ENCODE measurements at places on chromosomes 1 and 21.

- DNase-seq, result no peak
These were observed 61.3 kb downstream of the ASB17 start for GRCh38 chr1:75870951-75871350.

GRCh38 chr21:14964621-14965020 is 100.2 kb downstream of the NRIP1 start:
- DNase-seq, result no peak

- DNase-seq, result peak; percentile 32
These were observed 54.9 kb downstream of the DMRTA2 start for GRCh38 chr1:50368179-50369007.

DNA sequence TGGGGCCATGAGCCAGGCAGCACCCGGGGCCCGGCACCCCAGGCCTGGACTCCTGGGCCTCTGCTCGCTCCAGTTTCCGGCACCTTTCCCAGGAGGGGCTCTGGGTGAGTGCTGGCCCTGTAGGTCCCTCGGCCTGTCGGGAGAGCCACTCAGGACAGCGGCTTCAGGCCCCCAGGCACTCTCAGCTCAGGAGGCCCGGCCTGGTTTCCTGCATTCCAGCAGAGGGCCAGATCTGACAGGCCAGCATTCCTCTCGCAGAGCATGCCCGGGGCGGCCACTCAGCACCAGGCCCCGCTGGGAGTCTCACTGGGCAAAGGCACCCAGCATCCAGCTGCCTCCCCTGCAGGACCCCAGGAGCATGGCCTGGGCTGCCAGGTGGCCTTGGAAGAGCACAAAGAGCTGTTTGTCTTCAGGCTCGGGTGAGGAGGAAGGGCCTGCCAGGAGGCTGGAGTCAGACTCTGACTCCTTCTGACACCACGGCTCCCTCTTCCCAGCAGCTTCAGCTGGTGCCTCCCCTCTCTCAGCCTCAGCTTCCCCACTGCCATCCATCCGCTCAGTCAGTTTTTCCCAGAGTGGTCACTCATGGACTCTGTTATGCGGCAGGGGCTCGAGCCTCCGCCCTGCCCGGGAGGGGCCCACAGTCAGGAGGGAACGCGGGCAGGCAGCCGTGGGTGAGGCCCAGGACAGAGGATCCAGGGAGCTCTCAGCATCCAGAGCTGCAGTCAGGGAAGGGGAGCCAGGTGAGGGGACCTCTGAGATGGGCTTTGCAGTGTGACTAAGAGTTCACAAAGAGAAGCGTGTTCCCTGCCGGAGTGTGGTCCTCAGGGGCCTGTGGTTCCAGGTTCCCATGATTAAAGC is 51.7 kb downstream of the WNT9A start:
- DNase-seq, result no peak

- no peak for DNase-seq
These were observed 132.1 kb upstream of the PRMT6 start for GRCh38 chr1:106924360-106924759.

- DNase-seq, result peak; percentile 8
These were observed 698 bp downstream of the MOV10 start for GRCh38 chr1:112674986-112675727.

DNA sequence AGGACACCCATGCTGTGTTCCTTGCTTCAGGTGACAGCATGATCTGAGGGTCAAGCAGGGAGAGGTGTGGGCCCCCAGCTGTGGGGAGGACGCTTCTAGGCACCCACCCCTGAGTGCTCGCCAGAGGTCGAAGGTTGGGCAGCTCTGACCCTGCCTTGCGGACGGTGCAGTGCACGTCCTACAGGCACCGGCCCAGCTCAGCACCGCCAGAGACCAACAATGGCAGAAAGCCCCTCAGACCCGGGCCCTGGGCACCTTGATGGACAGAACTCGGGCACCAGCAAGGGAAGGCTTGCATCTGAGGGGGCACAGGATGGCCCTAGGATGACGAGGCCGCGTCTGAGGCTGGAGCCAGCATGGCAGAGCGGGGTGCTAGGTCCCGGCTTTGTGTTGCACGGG is 24.7 kb downstream of the NADK start:
- DNase-seq, result no peak

GRCh38 chr1:236516929-236517704 is 6.7 kb upstream of the LGALS8 start:
- peak; percentile 45 for DNase-seq

DNA sequence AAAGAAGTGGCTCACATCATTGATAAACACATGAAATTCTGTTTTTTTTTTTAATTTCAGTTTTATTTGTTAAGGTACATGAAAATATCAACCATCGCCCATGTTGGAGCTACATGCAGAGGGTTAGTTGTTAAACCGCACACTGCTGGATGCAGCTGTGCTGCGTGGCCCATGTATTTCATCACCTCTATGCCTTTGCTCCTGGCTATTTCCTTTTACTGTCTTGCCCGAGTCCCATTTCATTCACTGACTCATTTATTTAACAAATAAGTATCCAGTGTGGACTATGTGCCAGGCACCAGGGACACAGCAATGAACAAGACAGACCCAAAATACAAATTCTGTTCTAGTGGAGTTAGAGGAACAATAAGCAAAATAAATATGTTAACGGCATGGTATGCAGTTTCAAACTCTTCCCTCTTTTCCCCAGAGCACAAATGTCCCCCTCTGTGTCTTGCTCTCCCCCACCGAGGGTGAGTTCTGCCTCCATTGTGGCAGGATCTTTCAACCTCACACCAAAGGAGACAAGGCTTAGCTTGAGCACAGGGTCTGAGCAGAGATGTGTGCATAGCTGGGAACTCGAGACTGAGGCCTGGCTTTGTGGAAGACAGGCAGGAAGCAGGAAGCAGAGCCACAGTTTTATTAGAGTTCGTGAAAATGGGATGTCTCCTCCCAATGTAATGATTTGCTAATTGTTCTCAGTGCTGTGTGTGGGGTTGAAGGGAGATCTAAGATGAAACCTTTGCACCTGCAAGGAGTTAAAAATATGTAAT is 44.6 kb downstream of the MAN1C1 start:
- DNase-seq, result no peak

- DNase-seq, result peak; percentile 75
These were observed 17.7 kb downstream of the TINAGL1 start for GRCh38 chr1:31593770-31594632.

GRCh38 chr1:99193431-99193830 is 70.9 kb upstream of the PLPPR4 start:
- DNase-seq, result no peak

DNA sequence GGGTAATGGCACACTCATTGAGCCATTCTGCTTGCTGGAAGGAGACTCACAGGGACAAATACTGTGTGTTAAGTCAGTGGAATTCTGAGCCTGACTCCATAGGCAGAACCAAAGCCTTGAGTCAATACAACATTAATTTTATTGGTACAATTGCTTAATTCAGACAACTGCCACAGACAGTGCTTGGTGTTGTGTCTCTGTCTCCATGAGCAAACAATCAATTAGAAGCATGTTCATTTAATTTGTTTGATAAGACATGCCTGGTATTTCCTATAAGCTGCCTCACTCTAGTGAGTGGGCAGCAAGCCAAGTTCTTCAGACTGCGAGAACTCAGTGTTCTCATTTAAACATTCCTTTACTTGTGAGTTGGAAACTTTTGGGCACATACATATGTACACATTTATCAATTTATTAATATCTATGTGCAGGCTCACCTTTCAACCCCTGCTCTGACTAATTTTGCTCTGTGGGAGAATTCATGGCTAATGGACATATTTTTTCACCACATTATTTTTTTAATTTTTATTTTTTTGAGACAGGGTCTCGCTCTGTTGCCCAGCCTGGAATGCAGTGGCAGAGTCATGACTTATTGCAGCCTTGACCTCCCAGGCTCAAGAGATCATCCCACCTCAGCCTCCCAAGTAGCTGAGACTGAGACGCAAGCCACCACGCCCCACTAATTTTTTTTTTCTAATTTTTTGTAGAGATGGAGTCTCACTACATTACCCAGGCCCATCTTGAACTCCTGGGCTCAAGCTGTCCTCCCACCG is 4.5 kb upstream of the SRSF10 start:
- no peak for DNase-seq

DNA sequence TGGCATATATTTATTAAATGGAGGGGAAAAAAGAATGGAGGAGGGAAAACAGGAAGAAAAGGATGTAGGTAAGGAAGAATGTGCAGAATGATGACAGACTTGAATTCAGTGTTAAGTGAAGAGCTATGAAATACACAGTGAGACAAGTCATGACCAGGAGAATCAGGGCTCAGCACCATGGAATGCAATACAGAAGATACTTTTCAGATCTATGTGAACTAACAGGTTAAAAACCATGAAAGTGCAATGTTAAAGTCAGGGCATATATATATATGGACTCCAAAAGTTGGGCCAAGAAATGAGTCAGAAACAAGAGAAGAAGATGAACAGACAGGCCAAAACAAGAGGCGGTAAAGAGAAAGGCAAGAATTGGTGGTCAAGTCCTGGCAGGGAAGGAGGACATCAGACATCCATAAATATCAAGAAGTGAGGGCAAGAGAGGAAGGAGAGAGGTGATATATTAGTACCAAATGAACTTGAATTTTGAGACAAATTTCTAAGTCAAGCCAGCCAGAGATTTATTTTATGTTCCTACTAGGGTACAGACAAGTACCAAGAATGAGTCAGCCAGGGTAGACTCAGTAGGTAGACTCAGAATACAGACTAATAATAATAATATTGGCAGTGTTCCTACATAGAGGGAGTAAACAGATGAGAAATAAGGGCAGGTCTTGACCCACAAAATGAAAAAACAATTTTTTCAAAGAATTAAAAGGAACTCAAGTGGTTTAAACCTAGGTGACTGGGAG is 39.5 kb upstream of the MCOLN3 start:
- no peak for DNase-seq

GRCh38 chr1:197126691-197127090 is 19.8 kb downstream of the ASPM start:
- no peak for DNase-seq

DNA sequence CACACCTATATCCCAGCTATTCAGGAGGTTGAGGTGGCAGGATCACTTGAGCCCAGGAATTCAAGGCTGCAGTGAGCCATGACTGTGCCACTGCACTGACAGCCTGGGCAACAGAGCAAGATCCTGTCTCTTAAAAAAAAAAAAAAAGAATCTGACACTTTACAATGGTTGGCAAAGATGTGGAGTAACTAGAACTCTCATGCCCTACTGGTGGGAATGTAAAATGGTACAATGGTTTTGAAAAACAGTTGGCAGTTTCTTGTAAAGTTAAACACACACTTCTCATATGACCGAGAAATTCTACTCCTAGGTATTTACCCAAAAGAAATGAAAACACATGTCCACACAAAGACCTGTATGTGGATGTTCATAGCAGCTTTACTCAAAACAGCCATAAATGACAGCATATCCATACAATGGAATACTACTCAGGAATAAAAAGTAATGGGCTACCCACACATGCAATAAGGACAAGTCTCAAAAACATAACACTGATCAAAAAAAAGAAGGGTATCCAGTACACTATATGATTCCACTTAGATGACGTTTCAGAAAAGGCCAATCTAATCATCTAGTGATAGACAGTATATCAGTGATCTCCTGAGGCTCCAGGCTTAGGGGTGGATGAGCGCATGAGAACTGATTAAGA is 58.1 kb downstream of the HLCS start:
- no peak for DNase-seq

- no peak for DNase-seq
These were observed 188.2 kb upstream of the RUNX1 start for GRCh38 chr21:35237287-35237686.

- no peak for DNase-seq
These were observed 1.7 kb upstream of the TRIM67 start for GRCh38 chr1:231159963-231160761.

DNA sequence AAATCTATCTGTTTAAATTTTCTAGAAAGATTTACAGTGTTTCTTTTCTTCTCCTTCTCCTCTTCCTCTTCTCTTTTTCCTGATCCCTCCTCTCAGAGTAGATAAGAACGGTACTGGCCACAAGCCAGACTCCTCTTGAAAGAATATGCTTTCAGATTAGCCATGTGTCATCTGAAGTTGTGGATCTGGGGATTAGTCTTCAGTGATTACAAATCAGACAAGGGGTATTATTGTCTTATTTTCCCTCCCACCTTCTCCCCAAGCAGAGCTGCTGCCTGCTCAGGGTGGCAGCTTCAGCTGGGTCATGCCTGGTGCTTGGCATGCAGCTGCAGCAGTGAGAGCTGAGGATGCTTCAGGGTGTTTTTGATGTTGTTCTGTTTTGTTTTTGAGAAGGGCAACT is 42.7 kb downstream of the SGIP1 start:
- DNase-seq, result no peak

DNA sequence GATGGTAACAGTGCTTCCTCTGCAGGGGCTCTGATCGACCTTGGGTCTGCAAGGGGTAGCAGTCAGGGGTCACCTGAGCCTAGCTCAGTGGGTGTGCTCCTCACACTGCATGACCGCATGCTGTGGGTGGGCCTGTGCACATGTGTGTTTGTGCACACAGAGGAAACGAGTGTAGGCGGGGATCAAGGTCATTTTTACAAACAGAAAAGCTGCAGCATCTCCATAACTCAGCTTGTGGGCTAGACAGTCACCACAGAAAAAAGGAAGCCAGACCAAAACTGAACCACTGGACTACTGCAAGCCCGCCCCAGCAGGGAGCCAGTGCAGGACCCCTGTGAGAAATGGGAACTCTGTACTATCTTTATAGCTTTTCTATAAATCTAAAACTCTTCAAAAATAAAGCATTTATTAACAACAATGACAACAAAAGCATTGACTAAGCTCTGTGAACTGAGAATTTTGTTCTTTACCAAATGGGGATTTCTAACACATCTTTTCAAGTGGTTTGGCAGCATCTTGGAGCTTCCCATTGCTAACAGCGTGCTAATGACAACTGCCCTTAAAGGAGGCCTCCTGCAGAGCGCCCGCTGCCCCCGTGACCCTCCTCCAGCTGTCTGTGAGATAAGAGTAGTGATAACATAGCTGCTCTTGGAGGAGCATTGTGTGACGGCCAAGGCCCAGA is 19.9 kb upstream of the NEK2 start:
- peak; percentile 4 for DNase-seq

GRCh38 chr1:91791103-91791502 is 94.8 kb downstream of the TGFBR3 start:
- no peak for DNase-seq

Measured in activated CD4-positive, alpha-beta T cell treated with anti-CD3 and anti-CD28 coated beads, Interleukin-2, amount 50 U/mL, for 16 hours (primary cell).